ENCODE measurements at places on chromosomes 1 and 21.

DNA sequence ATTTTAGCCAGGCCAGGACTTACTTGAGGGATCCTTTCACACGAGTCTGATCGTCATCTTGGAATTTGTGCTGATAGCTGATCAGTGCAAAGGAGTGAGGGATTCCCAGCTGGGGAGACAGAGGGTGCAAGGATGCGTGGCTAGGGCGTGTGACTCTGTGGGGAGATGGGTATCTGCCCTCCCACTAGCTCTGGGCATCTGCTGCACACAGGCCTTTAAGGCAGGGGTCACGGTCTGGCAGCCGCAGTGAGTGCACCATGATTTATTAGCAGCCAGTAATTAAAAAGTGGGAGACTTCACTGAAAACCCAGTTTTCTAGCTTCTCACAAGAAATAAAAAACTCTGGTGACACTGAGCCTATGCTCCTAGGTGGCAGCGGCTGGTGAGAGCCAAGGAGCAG, 20.4 kb downstream of the THAP3 start:
- no peak for DNase-seq

DNA sequence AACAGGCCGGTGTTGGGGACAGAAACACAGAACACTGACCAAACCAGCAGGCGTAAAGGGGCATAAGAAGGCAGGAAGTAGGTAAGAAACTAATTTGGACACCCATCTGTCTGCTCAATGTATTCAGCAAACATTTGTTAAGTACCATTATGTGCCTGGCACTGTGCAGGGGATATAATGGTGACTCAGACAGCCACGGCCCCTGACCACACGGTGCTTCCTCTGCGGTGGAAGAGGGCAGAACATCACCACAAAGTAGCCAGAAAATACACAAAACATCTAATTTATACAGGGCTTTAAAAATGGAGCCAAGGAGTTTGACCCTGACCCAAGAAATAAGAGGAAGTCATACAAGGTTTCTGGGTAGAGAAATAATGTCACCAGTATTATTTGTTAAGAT, 12.9 kb downstream of the DNAJC11 start:
- DNase-seq: no peak

DNA sequence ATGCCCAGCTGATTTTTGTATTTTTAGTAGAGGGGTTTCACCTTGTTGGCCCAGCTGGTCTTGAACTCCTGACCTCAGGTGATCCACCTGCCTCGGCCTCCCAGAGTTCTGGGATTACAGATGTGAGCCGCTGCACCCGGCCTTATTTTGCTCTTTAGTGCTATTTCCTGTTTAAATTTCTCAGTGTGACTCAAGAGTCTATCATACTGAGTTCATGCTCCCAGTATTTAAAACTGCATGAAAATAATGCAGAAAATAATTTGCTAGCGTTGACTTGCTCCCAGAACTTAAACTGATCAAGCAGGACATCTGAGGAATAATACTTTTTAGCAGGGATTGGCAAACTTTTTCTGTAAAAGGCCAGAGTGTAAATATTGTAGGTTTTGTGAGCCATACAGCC, 86.4 kb upstream of the C1orf21 start:
- no peak for DNase-seq

DNA sequence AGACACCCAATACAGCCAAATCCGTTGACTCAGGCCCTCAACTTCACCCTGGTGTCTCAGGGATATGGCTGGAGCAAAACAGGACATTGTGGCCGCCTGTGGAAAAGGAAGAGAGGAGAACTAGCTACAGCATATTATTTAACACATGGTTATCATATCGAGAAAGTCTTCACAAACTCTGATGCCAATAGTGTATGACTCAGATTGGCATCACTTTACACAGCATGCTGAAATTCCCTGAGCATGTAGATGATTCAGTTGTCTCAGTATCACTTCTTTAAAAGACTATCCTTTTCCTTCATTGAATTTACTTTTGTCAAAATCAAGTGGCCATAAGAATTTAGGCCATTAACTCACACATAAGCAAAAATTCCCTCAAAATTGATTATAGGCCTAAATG, 20.1 kb downstream of the HSD3B2 start:
- DNase-seq: no peak

DNA sequence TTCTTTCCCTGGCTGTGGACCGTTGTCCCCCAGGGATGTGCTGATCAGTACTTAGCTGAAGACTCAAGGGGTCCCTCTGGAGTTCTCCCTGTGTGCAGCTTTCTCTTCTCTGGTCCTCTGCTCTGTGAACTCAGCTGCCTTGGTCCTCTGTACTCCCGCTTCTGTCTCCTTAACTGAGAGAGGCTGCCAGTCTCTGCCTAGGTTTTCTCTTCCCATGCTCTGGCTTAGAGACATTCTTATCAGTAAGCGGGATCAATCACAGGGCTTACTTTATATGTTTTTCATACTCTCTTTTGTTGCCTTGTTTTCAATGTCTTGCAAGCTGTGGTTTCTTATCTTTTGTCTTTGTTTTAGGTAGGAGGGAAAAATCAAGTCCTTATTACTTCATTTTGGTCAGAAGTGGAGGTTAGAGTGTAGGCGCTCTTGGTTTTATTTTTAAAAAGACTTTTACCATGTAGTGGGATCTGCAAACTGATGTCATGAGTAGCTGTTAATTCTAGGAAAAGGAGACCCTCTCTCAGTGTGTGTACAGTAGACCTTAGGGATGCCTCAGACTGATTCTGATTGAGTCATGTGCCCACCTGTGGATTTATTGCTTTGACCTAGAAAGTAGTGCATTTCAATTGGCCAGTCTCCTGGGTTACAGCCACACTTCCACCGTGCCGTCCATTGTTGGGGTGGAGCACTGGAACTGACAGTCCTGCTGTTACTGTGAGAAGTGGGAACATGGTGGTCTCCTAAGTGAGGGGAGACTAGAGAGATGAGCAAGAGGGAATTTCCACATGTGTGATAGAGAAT, 46.6 kb downstream of the TTC3 start:
- no peak for DNase-seq

GRCh38 chr1:230262867-230263567, 163.1 kb downstream of the PGBD5 start:
- no peak for DNase-seq

DNA sequence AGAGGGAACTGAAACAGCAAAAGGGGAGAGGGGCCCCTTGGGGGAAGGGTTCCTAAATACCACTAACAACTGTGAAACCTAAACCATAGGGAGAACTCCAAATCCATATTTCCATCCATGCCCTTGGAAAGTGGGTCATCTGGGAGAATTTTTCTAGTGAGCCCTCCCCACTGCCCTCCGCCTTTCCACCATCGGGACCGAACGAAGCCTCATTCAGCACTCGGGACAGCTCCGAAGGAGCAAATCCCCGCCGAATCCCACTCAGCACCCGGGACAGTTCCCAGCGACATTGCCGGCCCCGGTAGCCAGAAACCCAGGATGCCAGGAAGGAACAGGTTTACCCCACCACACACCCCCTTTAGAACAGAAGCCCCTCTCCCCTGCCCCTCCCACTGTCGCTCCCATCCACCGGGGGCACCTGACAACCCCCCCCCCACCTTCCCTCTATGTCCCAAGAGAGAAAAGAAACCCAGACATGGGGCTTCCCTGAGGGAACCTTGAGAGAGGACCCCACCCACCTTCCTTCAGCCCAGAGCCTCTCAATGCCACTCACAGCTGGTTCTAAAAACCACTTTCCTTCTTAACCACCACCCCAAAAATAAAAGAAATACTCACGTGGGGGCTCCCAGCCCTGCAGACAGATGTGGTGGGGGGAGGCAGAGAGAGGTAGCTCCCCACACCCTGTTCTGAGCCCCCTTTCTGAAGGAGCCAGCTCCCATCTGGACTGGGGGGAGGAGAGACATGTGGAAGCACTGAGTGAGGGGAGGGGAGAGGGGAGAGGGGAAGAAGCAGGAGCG, 4.5 kb downstream of the DLGAP3 start:
- DNase-seq: no peak

DNA sequence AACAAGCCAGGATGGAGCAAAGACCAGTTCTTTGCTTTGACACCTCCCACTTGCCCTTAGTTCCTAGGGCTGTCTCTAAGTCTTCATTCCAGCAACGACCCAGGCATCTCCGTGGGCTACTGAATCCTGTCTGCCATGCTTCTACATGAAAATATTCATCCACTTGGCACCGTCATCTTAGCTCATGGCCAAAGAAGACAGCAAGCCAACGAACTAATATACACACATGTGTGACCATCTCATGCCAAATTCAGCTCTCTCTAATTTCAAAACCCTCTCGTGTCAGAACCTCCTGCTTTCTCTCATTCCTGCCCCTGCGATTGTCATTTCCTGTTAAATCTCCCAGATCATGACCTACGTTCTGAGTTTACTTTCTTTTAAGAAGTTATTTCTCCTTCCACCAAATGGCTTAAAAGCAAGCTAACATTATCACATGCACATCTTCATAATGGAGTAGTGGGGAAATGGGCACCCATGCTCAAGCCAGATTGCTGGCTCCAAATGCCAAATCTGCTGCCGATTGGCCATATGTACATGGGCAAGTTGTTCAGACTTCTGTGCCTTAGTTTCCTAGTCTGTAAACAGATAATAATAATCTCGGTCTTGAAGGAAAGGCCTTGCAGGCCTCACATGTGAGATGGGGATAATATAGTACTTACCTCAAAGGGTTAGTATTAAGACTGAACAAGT, 373.4 kb downstream of the USH2A start:
- DNase-seq: no peak

DNA sequence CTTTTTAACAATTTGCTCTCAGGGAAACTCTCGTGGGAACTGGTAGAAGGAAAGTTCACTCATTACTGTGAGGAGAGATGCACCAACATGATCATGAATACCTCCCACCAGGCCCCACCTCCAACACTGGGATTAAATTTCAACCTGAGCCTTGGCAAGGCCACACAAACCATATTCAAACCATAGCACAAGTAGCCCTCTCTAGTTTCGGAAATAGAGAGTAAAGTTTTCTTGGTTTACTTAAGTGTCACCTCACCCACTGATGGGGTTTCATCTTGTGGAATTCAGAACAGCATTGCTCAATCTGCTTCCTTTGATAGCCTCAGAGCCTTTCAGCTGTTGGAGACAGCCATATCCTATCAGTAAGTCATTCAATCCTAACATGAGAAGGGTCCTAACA, 25.5 kb upstream of the CCSAP start:
- DNase-seq: no peak

GRCh38 chr1:186187601-186188000, 187.5 kb downstream of the TPR start:
- no peak for DNase-seq

DNA sequence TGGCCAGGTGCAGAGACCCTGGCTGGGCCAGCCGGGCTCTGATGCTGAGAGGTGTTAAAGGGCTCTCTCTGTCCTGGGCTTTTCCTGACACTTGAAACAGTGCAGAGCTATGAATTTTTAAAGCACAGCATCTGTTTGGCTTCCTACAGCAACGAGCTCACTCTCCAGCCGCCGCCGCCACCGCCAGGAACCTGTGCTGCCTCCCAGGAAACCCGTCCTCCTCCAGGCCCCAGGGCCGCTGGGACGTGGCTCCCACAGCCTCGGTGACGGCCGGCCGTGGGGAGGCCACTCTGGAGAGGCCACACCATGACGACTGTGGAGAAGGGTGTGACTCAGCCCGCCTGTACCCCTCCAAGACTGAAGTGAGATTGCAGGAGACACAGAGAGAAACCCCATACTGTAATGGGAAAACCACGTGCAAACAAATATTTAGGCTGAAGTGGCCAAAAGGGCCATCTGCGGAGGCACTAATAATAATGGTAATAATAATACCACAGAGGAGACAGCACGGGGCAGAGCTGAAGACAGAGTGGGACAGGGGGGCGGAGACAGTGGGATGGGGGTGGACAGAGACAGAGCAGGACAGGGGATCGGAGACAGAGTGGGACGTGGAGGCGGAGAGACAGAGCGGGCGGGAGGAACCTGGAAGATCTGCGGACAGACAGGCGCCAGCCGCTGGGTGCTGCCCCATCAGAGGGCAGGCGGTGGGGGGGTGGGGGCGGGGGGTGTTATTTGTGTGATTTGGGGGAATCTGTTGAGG, 139.2 kb downstream of the CASZ1 start:
- no peak for DNase-seq

GRCh38 chr1:28926629-28927265, 12.4 kb downstream of the EPB41 start:
- DNase-seq: no peak

- no peak for DNase-seq
Observed at GRCh38 chr1:99170516-99170915, 93.8 kb upstream of the PLPPR4 start.

- DNase-seq: no peak
Observed at GRCh38 chr1:198907423-198907746, 268.5 kb downstream of the PTPRC start.

GRCh38 chr1:222543817-222544216, 4.1 kb downstream of the HHIPL2 start:
- DNase-seq: no peak

- no peak for DNase-seq
Observed at GRCh38 chr1:48055876-48056764, 58.9 kb upstream of the TRABD2B start.

- no peak for DNase-seq
Observed at GRCh38 chr1:67721650-67722291, 36.8 kb downstream of the GADD45A start.

- DNase-seq: no peak
Observed at GRCh38 chr21:30268608-30269197, 14.0 kb downstream of the KRTAP24-1 start.

DNA sequence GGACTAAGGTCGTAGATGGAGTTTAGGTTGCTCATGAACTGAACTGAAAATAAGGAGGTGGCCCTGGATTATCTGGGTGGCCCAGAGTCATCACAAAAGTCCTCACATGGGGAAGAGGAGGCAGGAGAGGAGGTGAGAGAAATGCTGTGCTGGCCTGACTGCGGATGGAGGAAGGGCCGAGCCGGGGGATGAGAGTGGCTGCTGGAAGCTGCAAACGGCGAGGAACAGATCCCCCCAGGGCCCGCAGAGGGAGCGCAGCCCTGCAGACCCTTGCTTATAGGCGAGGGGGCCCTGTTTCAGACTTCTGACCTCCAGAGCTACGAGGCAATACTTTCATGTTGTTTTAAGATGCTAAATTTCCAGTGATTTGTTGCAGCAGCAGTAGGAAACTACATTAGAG, 102.7 kb upstream of the C1orf174 start:
- DNase-seq: no peak

GRCh38 chr1:205523261-205523890, 18.9 kb downstream of the CDK18 start:
- DNase-seq: no peak

All from activated effector memory CD4-positive, alpha-beta T cell treated with Interleukin-2 at 50 U/mL for 16 hours (primary cell).